ENCODE measurements at places on chromosomes 6 and 20. TPM values are rescaled to one million over a fixed set of nuclear protein-coding genes. Genes with fewer than 3 reads are reported as not detected.

TMEM74B gene
- total RNA-seq, result 6.7 TPM

SLC35F1 gene
- total RNA-seq, result 1.6 TPM

HLA-DOB gene
- total RNA-seq, result 0.31 TPM

DNA sequence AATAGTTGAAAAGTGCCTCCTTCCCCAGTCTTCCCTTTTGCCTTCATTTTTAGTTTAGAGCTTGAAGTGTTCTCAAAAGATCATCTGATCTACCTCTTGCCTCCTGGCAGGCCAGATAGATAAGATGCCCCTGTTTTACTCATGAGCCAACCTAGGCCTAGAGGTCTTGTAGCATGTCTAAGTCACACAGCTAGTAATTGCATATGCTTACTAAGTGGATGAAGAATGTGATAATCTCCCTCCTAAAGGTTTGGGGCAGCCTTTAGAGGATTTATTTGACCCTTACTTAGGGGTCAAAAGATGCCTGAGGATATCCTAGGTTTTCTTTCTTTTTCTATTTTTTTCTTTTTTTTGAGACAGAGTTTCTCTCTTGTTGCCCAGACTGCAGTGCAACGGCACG is 2.1 kb downstream of the C6orf141 start:
- H3K36me3 ChIP-seq, result no peaks in the 10 kb centered on the region
- no peak overlapping the region for H3K4me3 ChIP-seq
- H3K27ac ChIP-seq, result no peak overlapping the region
- peaks cover 8% of the 10 kb centered on the region for H3K4me1 ChIP-seq
- no peaks in the 10 kb centered on the region for H3K27me3 ChIP-seq

GRCh38 chr20:2756056-2756611 is 44.3 kb downstream of the CPXM1 start:
- H3K4me1 ChIP-seq, result peaks cover 7% of the 10 kb centered on the region
- no peak overlapping the region for H3K27ac ChIP-seq
- H3K27me3 ChIP-seq, result no peaks in the 10 kb centered on the region
- H3K4me3 ChIP-seq, result no peak overlapping the region
- DNase-seq, result peak; percentile 41

- no peaks in the 10 kb centered on the region for H3K4me1 ChIP-seq
- no peaks in the 10 kb centered on the region for H3K27me3 ChIP-seq
- no peaks in the 10 kb centered on the region for H3K36me3 ChIP-seq
- H3K27ac ChIP-seq, result no peak overlapping the region
Measured at GRCh38 chr6:28906669-28907068, 17.1 kb downstream of the TRIM27 start.

DNA sequence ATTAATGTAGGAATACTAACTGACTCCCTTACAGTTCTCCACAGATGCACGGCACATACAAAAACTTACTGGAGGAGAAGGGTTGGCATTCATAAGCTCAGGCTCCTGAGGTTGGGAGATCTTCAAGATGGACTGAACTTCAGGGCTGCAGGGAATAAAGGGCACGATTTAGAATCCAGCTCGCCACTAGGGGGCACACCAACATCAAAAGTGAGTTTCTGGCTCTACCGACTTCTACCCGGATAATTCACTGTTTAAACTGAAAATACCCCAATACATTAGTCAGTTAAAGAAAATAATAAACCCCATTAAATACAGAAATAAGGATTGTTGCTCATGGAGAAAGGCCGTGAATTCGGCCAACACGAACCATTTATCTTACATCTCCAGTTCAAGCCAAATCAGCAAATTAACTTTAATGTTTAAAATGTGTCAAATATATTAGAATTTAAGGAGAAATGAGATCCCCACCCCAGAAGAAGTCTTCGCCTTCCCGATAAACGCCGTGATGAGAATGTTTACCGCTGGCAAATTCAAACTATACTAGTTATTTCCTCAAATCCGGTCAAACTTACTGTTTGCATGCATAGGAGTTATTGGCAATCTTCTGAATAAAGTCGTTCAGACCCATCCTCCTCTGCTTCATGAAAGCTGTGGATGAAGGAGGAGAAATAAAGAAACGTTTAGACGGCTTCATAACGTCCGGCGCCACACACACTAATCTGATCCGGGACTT is 121.7 kb upstream of the SLC2A12 start:
- H3K27me3 ChIP-seq, result no peaks in the 10 kb centered on the region
- peak overlapping the region; percentile 98 for H3K27ac ChIP-seq
- peak; percentile 94 for DNase-seq
- H3K36me3 ChIP-seq, result no peaks in the 10 kb centered on the region
- H3K4me1 ChIP-seq, result peaks cover 32% of the 10 kb centered on the region
- peak overlapping the region; percentile 59 for H3K4me3 ChIP-seq

GRCh38 chr6:5004373-5005037 is 668 bp upstream of the RPP40 start:
- peak overlapping the region; percentile 78 for H3K4me3 ChIP-seq
- H3K4me1 ChIP-seq, result peaks cover 7% of the 10 kb centered on the region
- H3K27me3 ChIP-seq, result no peaks in the 10 kb centered on the region
- H3K36me3 ChIP-seq, result no peaks in the 10 kb centered on the region
- no peak for DNase-seq

DNA sequence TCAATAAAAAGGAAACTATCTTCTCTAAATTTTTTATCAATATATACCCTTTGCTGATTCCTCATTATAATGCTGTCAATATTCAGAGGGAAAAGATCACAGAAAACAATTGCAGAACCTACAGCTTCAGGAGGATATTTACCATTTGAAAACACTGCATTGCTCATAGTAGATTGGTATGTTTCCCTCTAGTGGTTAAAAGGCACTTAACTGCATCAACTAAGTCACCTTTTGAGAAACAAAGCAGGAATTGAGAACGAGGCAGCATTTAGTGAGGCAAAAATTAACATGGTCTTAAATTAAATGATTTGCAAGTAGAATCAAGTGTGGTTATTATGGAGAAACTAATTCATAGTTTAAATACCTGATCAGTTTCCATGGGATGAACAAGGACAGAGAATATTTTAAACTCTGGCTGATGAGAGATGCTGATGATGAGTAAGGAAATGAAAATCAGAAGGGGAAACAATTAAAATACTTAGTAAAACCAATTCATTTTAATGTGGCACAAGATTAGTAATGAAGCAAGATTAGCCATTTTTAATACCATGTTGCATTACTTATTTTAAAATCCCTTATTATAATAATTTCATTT is 642.1 kb downstream of the EPHA7 start:
- no peaks in the 10 kb centered on the region for H3K36me3 ChIP-seq
- H3K27ac ChIP-seq, result no peak overlapping the region
- H3K27me3 ChIP-seq, result no peaks in the 10 kb centered on the region

DNA sequence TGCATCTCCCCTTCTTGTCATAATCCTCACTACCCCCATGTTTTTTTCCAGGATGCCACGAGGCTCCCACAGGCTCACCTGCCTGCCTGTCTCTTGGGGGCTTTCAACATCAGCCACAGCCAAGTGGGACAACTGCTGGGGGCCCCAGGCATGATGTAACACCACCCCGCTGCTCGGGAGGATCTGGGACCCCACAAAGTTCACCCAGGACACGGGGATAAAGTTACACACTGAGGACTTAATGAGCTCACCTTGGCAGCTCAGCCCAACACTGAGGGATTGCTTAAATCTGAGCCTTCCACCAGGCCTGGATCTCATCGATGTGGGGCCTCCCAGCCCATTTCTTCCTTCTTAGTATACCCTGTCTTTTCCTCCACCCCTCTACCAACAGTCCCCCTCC is 56.4 kb upstream of the NNAT start:
- DNase-seq, result no peak
- H3K4me1 ChIP-seq, result no peaks in the 10 kb centered on the region
- no peaks in the 10 kb centered on the region for H3K36me3 ChIP-seq
- H3K27me3 ChIP-seq, result no peaks in the 10 kb centered on the region

GRCh38 chr6:71502956-71503355 is 214.3 kb downstream of the OGFRL1 start:
- H3K4me1 ChIP-seq, result no peaks in the 10 kb centered on the region
- DNase-seq, result no peak
- H3K27me3 ChIP-seq, result no peaks in the 10 kb centered on the region
- no peaks in the 10 kb centered on the region for H3K36me3 ChIP-seq
- H3K27ac ChIP-seq, result no peak overlapping the region
- no peak overlapping the region for H3K4me3 ChIP-seq

DNA sequence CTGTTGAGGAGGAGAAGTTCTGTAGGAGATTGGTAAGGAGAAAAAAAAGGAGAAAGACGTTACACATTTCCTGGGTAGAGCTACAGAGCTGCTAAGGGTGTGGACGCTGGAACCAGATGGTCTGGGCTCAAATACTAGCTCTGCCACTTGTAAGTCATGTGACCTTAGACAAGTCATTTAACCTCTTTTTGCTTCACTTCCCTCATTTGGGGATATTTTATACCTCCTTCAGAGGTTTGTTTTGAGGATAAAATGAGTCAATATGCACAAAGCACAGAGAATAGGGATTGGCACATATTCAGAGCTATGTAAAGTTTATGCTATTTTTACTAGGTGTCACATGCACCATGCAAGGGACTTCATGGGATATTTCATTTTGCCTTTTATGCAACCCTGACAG is 708.8 kb downstream of the DHX35 start:
- H3K36me3 ChIP-seq, result no peaks in the 10 kb centered on the region
- no peak overlapping the region for H3K4me3 ChIP-seq
- DNase-seq, result no peak
- no peak overlapping the region for H3K27ac ChIP-seq
- H3K27me3 ChIP-seq, result no peaks in the 10 kb centered on the region

- no peak overlapping the region for H3K27ac ChIP-seq
- H3K4me1 ChIP-seq, result no peaks in the 10 kb centered on the region
- no peaks in the 10 kb centered on the region for H3K36me3 ChIP-seq
- DNase-seq, result no peak
Measured at GRCh38 chr6:15761045-15761502, 98.2 kb upstream of the DTNBP1 start.
